Breast epithelium (tissue), 4 donors: ENCODE measurements at places on chromosomes 2 and 18.

GRCh38 chr18:65239787-65240186, 511.0 kb upstream of the CDH7 start:
- DNase-seq, result no peak

DNA sequence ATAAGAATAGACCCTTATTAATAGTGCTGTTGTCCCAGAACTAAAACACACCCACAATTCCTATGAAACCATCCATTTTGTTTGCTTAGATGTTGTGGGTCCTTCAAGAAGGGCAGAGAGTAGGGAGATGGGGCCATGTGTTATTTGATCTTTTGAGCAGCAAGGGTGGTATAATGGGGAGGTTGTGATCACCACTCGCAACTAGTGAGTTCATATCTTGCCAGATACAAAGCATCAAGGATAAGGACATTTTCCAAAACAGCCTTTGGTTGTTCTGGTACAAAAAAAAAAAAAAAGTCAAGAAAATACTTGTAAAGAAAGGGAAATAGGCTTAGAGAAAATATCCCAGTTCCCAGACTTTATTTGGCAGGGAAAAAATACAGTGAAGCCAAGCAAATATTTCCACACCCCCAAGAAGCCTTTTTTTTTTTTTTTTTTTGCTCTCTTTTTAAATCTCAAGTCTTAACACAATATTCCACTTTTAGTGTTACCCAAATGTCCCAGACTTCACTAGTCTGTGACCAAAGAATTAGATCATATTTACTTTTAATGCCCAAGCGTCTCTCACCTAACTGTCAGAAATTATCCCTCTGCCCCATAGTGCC, 54.1 kb downstream of the ANTXR1 start:
- no peak for DNase-seq

DNA sequence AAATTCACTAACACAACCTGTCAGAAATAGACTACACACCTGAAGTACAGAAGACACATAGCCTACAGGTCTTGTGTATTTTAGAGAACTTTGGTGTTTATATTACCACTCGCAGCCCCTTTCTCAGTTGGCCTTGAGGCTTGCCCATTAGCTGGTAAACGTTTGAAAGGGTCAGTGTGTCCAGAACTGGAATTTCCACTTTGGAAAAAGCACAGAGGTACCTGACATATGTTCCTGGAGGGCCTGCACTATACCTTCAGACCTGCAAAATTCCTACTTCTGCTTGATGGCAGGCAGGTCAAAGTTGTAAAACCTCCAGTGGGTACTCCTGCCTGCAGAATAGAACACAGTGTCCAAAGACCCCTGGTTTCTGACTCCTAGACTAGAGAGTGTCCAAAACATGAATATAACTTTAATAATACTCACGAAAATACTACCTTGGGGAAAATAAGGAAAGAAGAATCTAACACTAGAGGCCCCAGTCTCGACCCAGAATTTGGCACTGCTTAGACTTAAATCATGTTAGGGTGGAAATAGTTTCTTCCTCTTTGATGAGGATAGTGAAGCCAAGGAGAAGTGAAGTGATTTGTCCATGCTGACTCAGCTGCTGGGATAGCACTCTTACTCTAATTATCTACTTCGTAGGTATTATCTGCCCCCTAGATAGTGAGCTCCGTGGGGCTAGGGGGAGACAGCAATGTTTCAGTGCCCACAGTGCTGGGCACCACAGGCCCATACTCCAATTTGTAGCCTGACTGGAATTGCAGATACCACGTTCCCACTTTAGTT, 2.8 kb downstream of the KCTD1 start:
- no peak for DNase-seq

- DNase-seq, result no peak
Measured at GRCh38 chr2:181680937-181681811, 857 bp upstream of the NEUROD1 start.

- DNase-seq, result no peak
Measured at GRCh38 chr2:178498137-178498536, 17.9 kb downstream of the PLEKHA3 start.

DNA sequence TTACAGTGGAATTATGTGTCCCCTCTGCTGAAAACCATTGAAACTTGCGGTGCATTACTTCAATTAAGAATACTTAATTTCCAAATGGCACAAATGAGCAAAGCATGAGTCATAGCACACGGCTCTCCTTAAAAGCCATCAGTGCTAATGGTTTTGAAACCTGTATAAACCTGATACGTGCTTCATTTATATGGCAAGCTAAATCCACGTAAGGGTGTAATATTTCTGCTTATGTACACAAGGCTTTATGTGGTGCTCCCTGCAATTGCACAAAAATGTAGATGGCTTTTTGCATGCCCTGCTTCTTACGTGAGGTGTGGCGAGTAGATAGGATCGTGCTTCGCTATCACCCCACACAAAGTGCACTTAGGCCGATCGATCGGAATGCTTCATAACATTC, 840.9 kb downstream of the GALR1 start:
- DNase-seq, result no peak

DNA sequence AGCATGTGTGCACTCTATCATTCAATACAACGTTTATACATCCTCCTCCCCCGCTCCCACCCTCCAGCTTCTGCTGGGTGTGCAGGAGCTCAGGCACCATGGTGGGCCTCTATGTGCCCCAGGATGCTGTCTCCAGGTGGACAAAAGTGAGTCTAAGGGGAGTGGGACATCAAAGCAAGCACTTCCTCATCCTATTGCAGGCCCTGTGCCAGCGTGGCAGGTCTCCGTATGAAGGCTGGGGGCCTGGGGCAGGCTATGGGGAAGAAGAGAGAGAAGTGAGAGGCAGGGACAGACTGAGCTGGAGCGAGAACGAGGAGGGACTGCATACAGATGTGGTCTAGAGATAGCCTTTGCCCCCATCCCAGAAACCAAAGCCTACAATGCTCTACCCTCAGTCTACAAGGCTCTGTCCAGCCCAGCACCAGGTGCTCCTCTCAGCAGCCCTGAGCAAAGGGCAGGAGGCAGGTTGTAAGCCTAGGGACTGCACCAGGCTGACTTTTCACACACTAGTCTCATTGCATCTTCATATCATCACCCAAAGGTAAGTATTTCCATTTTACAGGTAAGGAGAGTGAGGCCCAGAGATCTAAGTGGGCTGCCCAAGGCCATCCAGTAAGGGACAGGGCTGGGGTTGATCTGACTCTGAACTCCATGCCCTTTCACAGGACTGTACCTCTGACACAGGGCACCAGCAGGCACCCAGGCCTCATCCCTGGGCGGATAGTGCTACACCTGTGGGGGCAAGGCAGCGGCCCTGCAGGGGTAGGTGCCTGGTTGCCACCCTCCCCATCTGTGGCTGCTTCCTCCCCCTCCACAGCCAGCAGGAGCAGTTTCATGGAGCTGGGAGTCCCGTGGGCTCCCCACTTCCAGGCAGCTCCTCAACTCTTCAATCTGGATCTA, 14.0 kb upstream of the ARID5A start:
- no peak for DNase-seq

DNA sequence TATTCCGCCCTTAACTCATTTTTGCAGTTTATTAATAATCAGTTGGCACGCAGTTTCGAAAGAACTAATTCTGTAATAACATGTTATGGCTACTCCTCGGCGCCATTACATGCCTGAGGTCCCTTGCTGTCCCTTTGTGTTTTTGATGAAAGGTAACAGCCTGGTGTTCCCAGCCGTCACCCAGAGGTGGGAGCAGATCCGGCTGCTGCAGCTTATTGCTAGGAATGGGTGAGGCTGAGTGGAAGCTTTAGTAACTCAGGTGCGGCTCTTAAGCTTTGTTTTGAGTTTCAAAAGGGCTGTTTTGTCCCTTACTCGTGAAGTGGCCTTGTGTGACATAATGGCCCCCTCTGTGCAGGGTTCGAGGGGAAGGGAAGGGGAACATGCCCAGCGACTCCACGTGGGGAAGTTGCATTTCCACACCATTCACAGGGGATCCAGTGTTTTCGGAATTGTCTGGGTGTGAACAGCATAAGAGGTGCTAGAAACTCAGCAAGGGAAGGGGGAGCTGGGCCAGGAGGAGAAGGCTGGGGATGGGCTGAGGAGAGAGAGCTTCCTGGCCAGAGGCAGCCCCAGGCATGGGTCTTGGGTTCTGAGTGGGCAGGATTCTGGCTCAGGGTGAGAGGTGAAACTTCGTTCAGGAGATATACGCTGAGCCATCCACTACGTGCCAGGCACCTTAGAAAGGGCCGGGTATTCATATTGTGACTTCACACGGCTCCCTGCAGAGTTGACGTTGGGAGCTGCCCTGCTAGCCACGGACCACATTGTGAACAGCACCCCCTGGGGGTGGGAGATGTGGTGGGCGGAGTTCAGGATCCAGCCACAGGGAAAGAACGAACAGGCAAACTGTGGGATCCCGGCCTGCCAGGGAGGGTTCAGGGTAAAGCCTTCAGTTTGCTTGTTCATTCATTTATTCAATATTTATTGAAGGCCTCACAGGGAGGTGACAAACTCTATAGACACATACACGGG, 84.4 kb downstream of the TGOLN2 start:
- DNase-seq, result peak; percentile 60

DNA sequence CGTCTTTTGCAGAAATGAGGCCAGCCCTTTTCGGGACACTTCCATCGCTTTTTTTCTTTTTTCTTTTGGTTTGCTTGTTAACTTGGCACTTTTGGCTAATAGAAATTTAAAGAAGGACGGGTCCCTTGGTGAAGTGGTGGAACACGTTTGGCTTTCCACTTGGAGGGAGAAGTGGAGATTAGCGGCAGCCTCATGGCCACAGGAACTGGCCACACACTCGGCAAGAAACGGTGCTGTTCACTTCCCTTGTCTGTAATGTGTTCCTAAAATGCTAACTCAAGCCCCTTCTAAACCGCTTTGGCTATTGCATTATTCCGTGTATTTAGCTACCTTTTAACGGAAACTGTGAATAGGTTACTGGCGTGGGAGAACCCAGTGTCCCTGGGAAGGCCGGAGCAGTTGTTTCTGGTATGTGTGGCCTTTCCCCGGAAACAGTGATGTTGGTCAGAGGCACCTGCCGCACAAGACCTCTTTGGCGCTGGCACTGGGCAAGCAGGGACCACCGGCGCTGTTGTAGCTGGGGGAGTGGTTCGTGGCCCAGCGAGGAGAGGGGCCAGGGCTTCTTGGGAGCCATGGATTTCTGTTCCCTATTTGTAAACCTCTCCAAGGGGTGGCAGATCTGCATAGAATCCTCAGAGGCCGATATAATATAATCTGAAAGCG, 981 bp downstream of the RAMP1 start:
- no peak for DNase-seq

GRCh38 chr2:235990344-235990743, 177.8 kb downstream of the GBX2 start:
- DNase-seq, result no peak

GRCh38 chr2:134718023-134718816, 580 bp downstream of the TMEM163 start:
- no peak for DNase-seq

GRCh38 chr2:235535423-235536130, 41.7 kb downstream of the AGAP1 start:
- no peak for DNase-seq

GRCh38 chr2:238462782-238463396, 36.2 kb downstream of the ASB1 start:
- DNase-seq, result no peak

DNA sequence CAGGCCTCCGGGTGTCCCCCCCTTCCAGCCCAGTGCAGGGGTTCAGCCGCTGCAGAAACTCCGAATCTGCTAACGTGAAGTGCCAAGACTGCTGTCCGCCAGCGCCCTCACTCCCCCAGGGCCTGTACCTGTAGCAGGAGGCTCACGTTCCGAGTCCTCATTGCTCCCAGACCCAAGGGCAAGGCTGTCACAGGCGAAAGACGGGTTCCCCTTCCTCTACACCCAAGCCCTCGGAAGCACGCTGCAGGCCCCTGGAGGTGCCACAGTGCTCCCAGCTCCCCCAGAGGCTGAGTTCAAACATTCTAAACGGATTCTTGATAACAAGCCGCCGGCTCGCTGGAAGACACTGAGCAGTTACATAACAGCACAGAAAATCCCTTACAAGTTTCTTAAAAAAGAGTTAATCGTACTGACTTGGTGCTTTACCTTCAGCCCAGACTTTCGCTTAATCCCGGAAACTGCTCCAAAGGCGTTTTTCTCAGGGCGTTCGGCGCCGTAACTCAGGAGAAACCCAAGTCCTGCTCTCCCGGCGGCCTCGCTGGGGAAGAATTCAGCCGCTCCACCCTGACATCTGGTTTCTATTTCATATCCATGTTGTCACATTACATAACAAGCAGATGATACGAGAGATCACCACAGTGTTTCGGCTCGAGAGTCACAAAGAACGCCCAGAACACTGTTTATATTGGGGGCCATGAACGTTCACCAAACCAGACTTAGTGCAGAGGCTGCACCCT, 92.0 kb downstream of the HDAC4 start:
- DNase-seq, result no peak

DNA sequence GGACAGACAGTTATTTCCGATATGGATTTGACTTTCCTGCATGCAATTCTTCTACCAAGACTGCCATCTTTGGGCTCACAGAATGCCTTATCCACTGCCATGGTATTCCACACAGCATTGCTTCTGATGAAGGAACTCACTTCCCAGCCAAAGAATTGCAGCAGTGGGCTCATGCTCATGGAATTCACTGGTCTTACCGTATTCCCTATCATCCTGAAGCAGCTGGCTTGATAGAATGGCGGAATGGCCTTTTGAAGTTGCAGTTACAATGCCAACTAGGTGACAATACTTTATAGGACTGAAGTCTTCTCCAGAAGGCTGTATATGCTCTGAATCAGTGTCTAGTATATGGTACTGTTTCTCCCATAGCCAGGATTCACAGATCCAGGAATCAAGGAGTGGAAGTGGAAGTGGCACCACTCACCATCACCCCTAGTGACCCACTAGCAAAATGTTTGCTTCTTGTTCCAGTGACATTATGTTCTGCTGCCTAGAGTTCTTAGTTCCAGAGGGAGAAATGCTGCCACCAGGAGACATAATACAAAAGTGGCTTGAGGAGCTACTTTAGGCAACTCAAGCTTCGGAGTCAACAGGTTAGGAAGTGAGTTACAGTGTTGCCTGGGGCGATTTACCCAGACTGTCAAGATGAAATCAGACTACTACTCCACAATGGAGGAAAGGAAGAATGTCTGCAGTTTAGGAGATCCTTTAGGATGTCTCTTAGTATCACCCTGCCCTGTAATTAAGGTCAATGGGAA, 23.8 kb upstream of the SMAD4 start:
- no peak for DNase-seq

- DNase-seq, result no peak
Measured at GRCh38 chr2:111522231-111522768, 361.7 kb downstream of the ANAPC1 start.
